ENCODE measurements at places on chromosomes 1 and 21.

DNA sequence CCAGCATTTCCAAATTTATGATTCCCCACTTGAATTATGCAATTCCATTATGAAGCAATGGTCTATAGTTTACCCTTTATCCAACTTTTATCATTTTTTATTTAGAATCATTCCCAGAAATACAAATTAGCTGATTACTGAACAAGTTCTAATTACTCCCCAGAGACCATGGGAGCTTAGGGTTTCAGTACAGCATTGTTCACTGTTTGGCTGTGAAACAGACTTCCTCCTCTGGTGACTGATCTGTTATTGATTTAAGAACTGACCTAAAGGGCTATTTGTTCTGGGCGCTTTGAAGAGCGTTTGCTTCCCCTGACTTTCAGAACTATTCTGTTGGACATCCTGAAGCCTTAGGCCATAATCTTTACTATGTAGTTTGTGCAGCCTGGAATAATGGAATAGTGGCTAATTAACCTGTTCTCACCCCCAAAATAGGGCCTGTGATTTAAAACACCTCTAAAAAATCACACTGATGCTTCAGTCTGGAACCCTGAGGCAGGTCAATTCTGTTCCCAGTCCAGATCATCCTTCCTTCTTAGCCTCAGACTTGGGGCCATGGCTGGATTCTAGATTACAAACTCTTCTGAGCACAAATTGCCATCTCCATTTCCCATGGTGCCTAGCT lies 58.7 kb downstream of the ALG14 start:
- no peak for DNase-seq

- no peak for DNase-seq
Observed at GRCh38 chr1:26364956-26365355, 7.6 kb downstream of the ZNF683 start.

DNA sequence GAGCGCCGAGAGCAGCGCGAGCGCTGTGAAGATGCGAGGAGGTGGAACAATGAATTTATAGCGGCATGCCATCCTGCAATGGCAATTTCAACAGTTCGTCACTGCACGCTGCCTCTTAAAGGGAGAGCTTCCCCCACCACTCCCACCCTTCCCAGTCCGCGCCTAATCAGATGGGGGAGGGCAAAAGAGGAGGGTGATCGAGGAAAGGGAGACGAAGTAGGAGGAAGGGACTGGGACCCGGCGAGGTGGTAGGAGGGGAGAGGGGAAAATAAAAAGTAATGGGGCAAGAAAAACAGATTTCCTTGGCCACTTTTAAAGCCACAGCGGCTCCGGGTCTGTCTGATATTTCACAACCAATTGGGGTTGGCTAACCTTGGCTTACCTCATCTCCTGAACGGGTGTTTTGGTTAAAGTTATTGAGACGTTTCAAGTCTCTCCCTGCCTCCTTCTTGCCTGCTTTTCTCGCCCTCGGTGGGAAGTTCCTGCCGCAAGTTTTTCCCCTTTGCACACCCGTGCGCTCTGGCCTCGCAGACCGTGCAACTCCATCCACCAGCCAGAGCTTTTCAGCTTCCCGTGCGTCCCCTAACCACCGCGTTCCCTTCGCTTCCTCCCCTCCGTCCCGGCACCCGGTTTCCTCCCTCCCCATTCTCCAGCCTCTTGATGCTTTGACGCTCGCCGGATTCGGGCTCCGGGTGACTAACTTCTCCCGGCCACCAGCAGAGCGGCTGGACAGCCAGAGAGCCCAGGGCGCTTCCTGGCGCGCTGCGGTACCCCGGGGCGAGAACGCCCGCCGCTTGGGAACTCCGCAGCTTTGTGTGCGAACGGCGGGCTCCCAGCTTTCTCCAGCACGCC lies at the start of gene ADAMTS5:
Gene ADAMTS5 (minus strand): TSS at position 27 of the 852 bp plus-strand sequence. CDS start 697 bp downstream, outside the sequence.
- peak; percentile 53 for DNase-seq

GRCh38 chr1:236353813-236354212 lies 40.3 kb upstream of the EDARADD start:
- no peak for DNase-seq

- no peak for DNase-seq
Observed at GRCh38 chr1:171780583-171781175, 781 bp upstream of the METTL13 start.

GRCh38 chr1:109814993-109815786 lies 51.5 kb upstream of the EPS8L3 start:
- DNase-seq = no peak

- no peak for DNase-seq
Observed at GRCh38 chr1:86140281-86140880, 16.2 kb downstream of the COL24A1 start.

DNA sequence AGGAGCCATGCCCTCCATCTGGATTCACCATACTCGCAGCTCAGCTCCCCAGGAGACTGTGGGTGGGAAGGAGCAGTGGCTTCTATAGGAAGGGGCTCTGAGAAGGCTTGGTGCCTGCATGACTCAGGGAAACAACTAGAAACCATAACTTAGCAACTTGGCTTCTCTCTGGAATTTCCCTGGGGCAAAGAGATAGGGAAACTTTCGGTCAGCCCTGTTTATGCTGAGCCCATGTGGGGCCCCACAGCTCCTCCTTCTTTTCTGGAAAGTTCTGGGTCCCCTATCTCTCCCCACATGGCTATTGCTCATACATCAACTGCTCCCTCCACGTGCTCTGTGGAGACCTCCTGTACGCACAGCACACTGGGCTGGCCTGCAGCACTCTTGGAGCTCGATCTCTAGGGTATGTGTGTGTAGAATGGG lies 39.3 kb downstream of the PLEKHA6 start:
- no peak for DNase-seq

DNA sequence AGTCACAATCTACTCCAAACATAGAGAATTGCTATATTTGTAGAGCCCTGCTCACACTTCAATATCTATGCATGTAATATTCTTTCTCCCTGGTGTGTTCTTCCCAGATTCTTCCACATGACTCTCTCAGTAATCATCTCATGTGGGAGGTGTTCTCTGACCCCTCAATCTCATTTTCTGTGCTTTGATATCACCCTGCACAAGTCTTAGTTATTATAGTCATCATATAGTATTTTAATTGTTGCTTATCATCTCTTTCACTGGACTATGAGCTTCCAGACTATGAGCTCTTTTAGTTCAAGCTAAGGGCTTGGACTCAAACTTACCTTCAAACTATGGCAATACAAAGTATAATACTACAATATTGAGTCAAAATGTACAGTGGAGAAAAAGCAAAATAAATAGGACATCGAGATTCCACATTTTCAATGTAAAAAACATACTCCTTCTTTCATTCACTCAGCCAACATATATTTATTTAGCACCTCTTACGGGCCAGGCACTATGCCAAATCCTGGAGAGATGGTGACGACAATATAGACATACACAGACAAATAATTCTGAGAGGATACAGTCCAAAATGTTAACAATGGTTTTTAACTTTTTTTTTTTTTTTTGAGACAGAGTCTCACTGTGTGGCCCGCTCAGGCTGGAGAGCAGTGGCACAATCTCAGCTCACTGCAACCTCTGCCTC lies 12.7 kb downstream of the TESK2 start:
- DNase-seq = no peak

GRCh38 chr1:98813738-98814309 lies 152.3 kb downstream of the SNX7 start:
- no peak for DNase-seq

DNA sequence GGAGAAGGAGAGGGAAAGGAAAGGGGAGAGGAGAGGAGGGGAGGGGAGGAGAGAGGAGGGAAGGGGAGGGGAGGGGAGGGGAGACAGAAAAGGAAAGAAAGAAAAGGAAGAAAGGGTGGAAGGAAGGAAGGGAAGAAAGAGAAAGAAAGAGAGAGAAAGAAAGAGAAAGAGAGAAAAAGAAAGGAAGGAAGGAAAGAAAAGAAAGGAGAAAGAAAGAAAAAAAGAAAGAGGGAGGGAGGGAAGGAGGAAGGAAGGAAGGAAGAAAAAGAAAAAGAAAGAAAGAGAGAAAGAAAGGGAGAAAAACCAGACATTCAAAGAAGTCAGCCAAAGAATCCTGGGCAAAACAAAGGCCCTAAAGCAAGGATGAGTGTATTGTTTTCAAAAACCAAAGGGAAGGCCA lies 125.7 kb upstream of the SPATA6 start:
- no peak for DNase-seq

GRCh38 chr1:204094313-204094729 lies 21.4 kb downstream of the SOX13 start:
- no peak for DNase-seq

GRCh38 chr1:18182398-18183160 lies 75.0 kb downstream of the IGSF21 start:
- DNase-seq = no peak

- peak; percentile 57 for DNase-seq
Observed at GRCh38 chr1:40450495-40451237, 390 bp downstream of the ZFP69B start.

- DNase-seq = no peak
Observed at GRCh38 chr1:88394958-88395357, 289.1 kb upstream of the PKN2 start.

- no peak for DNase-seq
Observed at GRCh38 chr21:42637267-42638041, 16.0 kb upstream of the PDE9A start.

DNA sequence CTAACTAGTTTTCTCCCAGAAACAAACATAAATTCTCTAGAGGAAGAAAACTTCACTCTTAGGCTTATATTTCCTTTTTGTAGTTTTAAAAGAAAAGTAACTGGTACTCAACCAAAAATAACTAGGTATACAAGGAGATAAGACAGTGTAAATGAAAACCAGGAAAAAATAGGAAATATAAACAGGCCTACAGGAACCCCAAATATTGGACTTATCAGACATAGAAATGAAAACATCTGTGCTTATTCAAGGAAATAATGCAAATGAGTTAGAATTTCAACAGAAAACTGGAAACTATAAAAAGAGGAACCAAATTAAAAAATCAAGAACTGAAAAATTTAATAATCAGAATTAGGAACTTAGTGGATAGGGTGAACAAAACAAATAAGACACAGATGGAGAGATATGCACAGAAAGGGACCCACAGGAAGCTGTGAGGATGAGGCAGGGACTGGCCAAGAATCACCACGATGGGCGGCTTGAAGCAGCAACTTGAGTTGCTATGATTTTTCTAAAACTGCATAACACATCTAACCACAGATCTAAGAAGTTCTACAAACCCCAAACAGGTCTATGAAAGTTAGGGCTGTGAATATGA lies 67.5 kb upstream of the ACTRT2 start:
- no peak for DNase-seq

DNA sequence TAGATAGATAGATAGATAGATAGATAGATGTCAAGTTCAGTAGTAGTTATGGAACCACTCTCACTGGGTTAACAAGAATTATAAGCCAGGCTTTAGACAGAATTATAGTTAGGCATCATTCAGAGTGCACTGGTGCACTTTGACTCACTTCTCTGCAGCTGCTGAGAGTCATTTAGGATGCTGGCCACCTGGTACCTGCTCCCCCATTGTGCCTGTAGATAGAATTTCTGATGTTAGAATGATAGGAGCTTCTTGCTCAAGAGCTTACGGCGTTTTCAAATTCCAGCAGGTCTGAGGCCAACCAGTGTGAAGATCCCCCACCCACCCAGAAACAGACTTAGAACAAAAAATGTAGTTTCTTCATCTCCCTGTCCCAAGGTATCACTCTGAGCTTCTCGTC lies 107.8 kb upstream of the HMCN1 start:
- DNase-seq = no peak

DNA sequence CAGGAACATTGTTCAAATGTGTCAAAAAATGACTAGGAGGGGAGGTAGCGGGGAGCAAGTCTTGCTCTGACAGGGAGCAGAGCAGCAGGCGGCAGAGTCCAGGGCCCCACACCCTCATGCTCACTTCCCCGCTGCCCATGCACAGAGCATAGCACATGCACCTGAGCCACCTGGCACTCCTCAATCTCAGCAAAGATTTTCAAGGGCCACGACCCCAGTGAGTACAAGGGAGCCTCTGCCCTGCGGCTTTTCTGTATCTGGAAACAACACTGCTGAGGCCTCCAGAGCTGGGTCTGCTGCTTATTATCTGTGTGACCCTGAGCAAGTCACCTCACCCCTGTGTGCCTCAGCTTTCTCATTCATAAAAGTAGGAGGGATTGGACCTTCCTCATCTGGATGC lies 1.1 kb upstream of the GJB3 start:
- no peak for DNase-seq

DNA sequence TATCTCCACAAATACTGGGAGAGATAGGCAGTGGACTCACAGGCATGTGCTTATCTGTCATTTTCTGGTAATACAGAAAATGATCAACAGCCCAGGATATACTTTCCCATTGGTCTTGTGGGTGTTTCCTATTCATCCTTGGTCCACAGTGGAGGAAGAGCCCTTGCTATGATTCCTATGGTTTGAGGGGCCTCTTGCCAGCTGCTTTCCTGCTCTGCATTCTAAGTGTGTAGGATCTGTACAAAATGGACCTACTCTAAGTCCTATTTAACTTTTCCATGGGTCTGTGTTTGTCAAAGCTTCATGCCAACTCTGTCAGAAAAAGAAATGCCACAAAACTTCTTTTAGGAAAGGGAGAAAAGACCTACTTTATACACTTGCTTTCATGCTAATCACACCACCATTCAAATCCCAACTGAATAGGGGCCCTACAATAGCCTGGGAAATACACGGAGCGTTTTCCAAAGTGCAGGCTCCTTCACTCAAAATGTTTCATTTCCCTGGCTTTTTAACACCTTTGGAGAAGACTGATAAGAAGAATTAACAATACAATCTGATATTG lies 16.4 kb downstream of the PLPP3 start:
- DNase-seq = no peak

GRCh38 chr1:100107696-100108095 lies 25.0 kb downstream of the SASS6 start:
- no peak for DNase-seq

DNA sequence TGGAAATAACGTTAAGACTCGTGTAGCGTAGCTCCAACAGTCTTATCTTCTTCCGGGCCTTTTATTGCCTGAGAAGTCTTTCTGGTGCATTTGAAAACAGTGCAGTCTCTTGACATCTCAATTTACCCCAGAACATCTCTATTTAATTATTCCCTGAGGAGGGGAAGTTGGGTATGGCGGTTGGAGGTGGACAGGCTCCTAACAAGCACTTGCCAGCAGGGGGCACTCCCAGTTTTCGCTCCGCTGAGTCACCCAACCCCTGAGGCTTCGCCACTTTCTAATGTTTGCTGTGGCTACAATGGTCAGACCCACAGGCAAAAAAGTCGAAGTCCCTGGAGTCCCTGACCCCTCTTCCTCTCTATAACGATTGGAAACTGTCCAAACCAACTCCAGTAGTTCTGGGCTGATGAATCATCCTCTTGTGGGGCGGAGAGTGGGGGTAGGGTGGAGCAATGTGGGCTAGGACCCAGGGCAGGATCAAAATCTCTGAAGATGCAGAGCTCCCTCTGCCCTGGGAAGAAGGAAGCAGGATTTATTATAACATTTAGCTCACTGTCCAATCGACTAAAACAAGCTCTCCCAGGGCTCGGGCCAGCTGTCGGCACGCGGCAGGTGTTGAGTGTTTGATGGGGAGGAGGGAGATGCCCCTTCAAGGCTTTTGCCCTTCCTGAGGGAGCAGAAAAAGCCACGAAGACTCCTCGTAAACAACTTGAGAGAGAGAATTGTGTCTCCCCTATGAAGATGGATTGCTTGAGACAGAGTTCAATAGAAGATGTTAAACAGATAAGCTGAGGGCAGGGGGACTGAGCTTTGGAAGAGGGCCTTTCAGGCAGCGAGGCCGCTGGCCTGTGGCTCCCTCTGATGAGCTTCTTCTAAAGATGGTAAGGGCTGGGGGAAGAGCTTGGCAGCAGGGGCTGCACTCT lies 85.7 kb downstream of the BRINP2 start:
- peak; percentile 70 for DNase-seq

- DNase-seq = no peak
Observed at GRCh38 chr1:30191154-30191702, 532.2 kb downstream of the MATN1 start.

Data from D341Med (cell line).